Neural crest cell (in vitro differentiated cells): ENCODE measurements at places on chromosomes 2 and 18. TPM values are rescaled to one million over a fixed set of nuclear protein-coding genes. Genes with fewer than 3 reads are reported as not detected.
A peak's percentile ranks its signal among the peaks of the same experiment; 100 is the strongest.

GRCh38 chr2:217419055-217419671 is 559.3 kb upstream of the TNP1 start:
- peaks cover 5% of the 10 kb centered on the region for H3K4me1 ChIP-seq
- no peaks in the 10 kb centered on the region for H3K27me3 ChIP-seq
- no peak overlapping the region for H3K27ac ChIP-seq
- H3K36me3 ChIP-seq: peaks cover 2% of the 10 kb centered on the region

The CFAP65 gene
- total RNA-seq: 0.93 and 1.4 TPM in 2 replicates

The CERKL gene
- 0.23 and 0.28 TPM in 2 replicates for total RNA-seq

DNA sequence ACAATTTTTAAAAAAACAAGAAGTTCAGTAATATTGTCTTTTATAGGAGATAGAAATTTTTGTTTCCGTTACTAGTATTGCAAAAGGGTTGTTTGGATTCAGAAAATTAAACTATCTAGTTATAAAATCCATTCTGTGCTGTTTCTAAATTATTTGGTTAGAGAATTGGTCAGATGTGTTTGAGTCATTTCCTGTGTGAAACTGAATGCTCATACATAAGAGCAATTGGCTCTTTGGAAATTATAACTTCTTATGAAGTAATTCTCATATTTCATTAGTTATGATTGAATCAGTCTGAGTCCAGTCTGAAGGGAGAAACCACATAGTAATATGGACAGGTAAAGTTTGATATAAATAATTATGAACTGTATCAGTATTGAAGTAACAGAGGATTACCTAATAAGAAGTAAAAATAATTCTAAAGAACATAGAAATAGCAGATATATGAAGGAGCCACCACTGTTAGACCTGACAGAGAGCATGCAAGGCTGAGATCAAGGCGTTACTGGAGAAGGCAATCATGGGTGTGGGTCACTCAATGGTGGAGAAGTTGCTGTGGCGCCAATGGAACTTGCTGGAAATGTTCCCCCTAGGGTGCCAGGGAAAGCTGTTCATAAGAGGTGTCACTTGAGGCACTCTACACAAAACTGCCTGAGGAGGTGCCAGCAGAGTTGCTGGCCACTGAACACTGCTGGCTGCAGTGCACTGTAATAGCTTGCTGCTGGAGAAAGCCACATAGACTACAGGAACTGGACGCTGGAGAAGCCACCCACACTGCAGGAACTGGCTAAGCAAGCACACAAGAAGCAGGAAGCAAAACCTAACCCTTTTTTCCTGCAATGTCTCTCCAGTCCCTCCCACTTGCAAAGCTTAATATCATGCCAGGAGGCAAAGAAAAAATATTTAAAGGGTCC is 18.0 kb upstream of the FAP start:
- no peaks in the 10 kb centered on the region for H3K4me1 ChIP-seq
- DNase-seq: no peak
- no peaks in the 10 kb centered on the region for H3K36me3 ChIP-seq

The VWC2L gene
- 0.11 and 0.23 TPM in 2 replicates for total RNA-seq

- peaks cover 16% of the 10 kb centered on the region for H3K4me1 ChIP-seq
- no peak overlapping the region for H3K4me3 ChIP-seq
- no peak for DNase-seq
- no peaks in the 10 kb centered on the region for H3K36me3 ChIP-seq
Measured at GRCh38 chr18:23864624-23865023, 149.9 kb upstream of the TTC39C start.

The SFTPB gene
- not detected in 2 replicates for total RNA-seq

The ANKRD30BL gene
- not detected in 2 replicates for total RNA-seq

- no peak overlapping the region for H3K27ac ChIP-seq
- peak; percentile 45 for DNase-seq
- H3K36me3 ChIP-seq: no peaks in the 10 kb centered on the region
- H3K4me1 ChIP-seq: no peaks in the 10 kb centered on the region
- no peaks in the 10 kb centered on the region for H3K27me3 ChIP-seq
Measured at GRCh38 chr2:195318440-195319111, 338.4 kb upstream of the SLC39A10 start.

DNA sequence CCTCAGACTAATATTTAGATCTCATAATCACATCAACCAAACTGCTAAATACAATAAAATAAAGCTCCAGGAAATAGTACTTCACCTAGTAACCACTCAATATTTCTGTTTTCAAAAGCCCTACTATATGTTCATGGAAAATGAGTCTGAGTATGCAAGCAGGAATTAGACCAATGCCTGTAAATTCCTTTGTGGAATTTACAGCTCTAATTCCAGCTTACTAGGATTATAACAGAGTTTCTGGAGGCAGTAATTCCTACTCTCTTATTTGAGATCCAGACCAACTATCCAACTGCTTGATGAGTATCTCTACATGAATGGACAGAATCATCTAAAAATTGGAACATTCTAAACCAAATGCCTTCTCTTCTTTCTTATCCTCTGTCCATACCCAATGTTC is 11.6 kb downstream of the CDKL4 start:
- H3K4me1 ChIP-seq: peaks cover 10% of the 10 kb centered on the region
- H3K27me3 ChIP-seq: no peaks in the 10 kb centered on the region
- H3K36me3 ChIP-seq: peaks cover 13% of the 10 kb centered on the region
- H3K4me3 ChIP-seq: no peak overlapping the region
- no peak for DNase-seq

DNA sequence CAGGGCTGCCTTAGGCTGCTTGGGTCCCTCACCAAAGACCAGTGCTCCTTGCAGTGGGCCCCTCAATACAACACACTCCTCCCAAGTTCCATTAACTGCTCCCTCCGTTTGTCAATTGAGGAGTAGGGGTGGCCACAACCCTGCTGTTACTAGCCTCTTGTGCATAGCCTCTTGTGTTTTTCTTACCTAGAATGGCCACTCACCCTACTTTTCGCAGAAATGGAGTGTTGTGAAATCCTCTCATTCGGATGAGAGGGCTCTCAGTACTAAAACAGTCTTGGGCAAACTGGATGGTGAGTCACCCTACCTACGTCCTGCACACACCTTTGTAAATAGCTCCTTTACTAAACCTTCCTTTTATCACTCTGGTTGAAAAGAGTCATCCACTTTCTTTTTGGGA is 253.9 kb downstream of the OSR1 start:
- H3K4me3 ChIP-seq: no peak overlapping the region
- no peak overlapping the region for H3K27ac ChIP-seq
- peaks cover 9% of the 10 kb centered on the region for H3K4me1 ChIP-seq
- H3K27me3 ChIP-seq: no peaks in the 10 kb centered on the region

GRCh38 chr2:162258169-162258568 is 14.9 kb upstream of the FAP start:
- H3K27me3 ChIP-seq: no peaks in the 10 kb centered on the region
- H3K27ac ChIP-seq: no peak overlapping the region
- DNase-seq: no peak
- no peak overlapping the region for H3K4me3 ChIP-seq
- no peaks in the 10 kb centered on the region for H3K36me3 ChIP-seq
- peaks cover 4% of the 10 kb centered on the region for H3K4me1 ChIP-seq

GRCh38 chr2:69397234-69397633 is 10.2 kb upstream of the GFPT1 start:
- no peaks in the 10 kb centered on the region for H3K27me3 ChIP-seq
- H3K4me3 ChIP-seq: no peak overlapping the region
- H3K27ac ChIP-seq: no peak overlapping the region
- H3K36me3 ChIP-seq: peaks cover 23% of the 10 kb centered on the region
- DNase-seq: no peak

DNA sequence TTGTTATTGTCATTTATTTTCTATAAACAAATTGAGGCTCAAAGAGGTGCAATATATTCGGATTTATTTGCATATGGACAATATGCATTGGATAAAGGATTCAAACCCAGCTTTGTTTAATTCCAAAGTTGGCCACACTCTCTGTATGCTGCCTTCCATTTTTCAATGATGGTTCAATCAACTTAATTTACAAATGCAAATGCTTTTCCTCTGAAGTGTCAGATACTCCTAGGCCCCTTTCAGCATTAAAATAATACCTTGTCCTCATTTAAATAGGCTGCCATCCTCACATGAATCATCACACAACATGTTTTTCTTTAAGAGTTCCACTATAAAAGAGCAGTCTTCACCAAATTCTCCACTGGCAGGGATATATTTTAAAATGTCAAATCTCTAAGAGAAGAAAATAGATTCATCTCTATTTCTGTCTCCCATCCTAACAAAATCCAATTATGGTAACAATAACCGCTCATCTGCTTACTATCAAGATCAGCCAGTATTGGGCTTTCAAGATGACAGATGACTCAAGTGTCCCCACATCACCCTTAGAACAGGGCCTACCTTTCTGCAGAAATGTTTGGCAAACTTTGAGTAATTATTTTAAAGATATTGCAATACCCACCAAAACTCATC is 114.8 kb downstream of the SCG2 start:
- H3K27ac ChIP-seq: no peak overlapping the region
- H3K36me3 ChIP-seq: no peaks in the 10 kb centered on the region
- no peaks in the 10 kb centered on the region for H3K27me3 ChIP-seq
- H3K4me3 ChIP-seq: no peak overlapping the region

The NDC80 gene
- total RNA-seq: 49.5 and 52.1 TPM in 2 replicates

DNA sequence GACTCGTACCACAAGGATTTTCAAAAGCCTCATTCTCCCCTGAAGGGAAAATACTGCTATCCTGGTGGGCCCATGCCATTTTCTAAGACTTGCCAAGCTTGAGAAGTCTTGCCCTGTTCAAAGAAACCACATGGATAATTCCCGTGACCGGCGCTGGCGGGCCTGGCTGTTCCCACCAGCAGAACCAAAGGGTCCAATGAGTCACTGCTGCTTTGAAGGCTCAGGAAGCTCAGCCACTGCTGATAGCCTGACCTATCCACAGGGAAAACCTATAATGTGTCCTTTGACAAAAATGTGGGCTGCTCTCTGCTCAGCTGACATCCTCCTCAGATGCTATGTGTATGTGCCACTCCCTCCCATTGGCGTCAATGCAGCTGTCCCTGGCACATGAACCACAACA is 137.9 kb upstream of the RAB12 start:
- H3K27ac ChIP-seq: no peak overlapping the region
- no peaks in the 10 kb centered on the region for H3K36me3 ChIP-seq
- H3K4me1 ChIP-seq: no peaks in the 10 kb centered on the region
- no peak overlapping the region for H3K4me3 ChIP-seq
- no peak for DNase-seq

DNA sequence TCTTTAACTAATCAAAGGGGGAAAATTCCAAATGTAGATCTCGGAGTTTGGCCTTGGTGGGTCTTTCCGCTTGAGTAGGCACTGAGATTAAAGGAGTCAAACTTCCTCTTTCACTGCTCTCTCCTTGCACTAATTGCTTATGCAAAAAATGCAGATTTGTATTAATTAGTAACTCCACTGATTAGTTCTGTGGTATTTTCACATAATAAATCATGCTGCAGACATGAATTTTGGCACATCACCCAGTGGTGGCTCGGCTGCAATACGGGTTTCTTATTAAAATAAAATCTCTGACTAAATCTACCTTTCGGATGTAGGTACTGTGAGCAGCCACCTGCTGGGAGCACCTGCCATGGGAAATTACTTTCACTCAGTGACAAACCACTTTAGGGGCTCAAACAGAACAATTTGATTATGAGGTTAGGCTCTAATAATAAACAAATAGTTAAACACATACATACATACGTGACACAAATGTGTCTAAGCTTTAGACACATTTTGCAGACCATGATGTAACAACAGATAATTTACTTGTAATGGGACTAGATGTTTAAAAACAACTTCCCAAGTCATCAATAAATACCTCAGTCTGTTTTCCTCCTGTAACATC is 6.4 kb upstream of the NEUROD1 start:
- H3K27ac ChIP-seq: no peak overlapping the region
- peaks cover 100% of the 10 kb centered on the region for H3K27me3 ChIP-seq
- no peak for DNase-seq
- peaks cover 30% of the 10 kb centered on the region for H3K4me1 ChIP-seq

GRCh38 chr2:49772299-49772970 is 618.1 kb upstream of the FSHR start:
- H3K4me1 ChIP-seq: no peaks in the 10 kb centered on the region
- no peaks in the 10 kb centered on the region for H3K27me3 ChIP-seq
- H3K27ac ChIP-seq: no peak overlapping the region
- H3K36me3 ChIP-seq: no peaks in the 10 kb centered on the region

GRCh38 chr2:149410701-149411484 is 80.5 kb downstream of the LYPD6 start:
- no peaks in the 10 kb centered on the region for H3K27me3 ChIP-seq
- no peak overlapping the region for H3K27ac ChIP-seq
- peaks cover 18% of the 10 kb centered on the region for H3K36me3 ChIP-seq
- no peak for DNase-seq
- no peaks in the 10 kb centered on the region for H3K4me1 ChIP-seq
- H3K4me3 ChIP-seq: no peak overlapping the region

- no peak overlapping the region for H3K4me3 ChIP-seq
- H3K27me3 ChIP-seq: no peaks in the 10 kb centered on the region
- H3K36me3 ChIP-seq: peaks cover 3% of the 10 kb centered on the region
- no peak overlapping the region for H3K27ac ChIP-seq
- peaks cover 28% of the 10 kb centered on the region for H3K4me1 ChIP-seq
- no peak for DNase-seq
Measured at GRCh38 chr2:28674062-28674712, 77.4 kb upstream of the PPP1CB start.

The NT5C1B gene
- not detected in 2 replicates for total RNA-seq

GRCh38 chr2:128292599-128293425 is 25.9 kb downstream of the HS6ST1 start:
- H3K27me3 ChIP-seq: no peaks in the 10 kb centered on the region
- no peak overlapping the region for H3K4me3 ChIP-seq
- H3K36me3 ChIP-seq: peaks cover 9% of the 10 kb centered on the region
- H3K27ac ChIP-seq: no peak overlapping the region
- DNase-seq: no peak
- H3K4me1 ChIP-seq: peaks cover 14% of the 10 kb centered on the region

DNA sequence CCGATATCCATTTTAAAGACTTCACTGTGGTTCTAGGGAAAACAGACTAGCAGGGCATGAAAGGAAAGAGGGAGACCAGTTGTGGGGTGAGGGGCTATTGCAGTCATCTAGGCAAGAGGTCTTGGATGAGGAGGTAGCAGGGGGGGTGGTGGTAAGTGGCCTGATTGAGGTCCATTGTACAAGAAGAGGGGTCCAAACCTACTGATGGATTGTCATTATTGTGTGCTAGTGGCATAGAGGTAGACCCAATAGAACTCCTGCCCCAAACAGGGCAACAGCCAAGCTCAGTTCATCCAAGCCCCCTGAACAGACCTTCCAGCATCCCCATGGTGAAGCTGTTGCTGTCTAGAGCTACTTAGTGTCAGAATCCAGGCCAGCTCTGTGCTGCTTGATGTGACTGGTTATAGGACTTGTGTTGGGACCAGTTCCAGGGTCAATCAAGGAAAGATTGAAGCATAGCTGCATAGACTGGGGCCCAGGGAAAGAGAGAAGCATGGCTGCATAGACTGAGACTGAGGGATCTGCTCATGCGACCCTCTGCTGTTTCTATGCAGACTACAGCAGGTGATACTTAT is 7.0 kb downstream of the ASAP2 start:
- no peak for DNase-seq
- H3K36me3 ChIP-seq: peaks cover 21% of the 10 kb centered on the region
- H3K4me1 ChIP-seq: peaks cover 48% of the 10 kb centered on the region

GRCh38 chr18:55351980-55352714 is 235.8 kb downstream of the TCF4 start:
- peaks cover 50% of the 10 kb centered on the region for H3K4me1 ChIP-seq
- H3K27ac ChIP-seq: peak overlapping the region; percentile 65
